ENCODE measurements at places on chromosomes 4 and X. TPM values are rescaled to one million over a fixed set of nuclear protein-coding genes. Genes with fewer than 3 reads are reported as not detected.
A peak's percentile ranks its signal among the peaks of the same experiment; 100 is the strongest.

DNA sequence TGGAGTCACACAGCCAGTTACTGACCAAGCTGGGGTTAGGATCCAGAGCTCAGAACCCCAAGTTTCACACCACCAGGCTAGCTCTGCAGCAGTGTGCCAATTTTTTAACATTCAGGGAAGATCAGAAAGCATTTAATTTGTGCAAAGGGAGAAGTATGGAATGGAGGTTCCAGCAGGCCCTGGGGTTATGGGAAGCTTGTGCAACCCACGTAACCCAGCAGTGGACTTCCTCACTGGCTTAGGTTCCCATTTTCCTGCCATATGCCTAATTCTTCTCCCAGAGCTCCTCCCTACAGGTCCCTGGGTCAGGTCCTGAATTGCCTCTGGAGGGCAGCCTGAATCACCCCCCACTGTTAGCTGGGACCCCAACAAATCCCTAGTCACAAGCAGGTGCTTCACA, 14.0 kb downstream of the APLN start:
- H3K27me3 ChIP-seq: no peaks in the 10 kb centered on the region
- peaks cover 2% of the 10 kb centered on the region for H3K4me1 ChIP-seq
- no peaks in the 10 kb centered on the region for H3K36me3 ChIP-seq
- H3K27ac ChIP-seq: no peak overlapping the region

MTM1 gene
- 5.1 TPM for polyA plus RNA-seq

DNA sequence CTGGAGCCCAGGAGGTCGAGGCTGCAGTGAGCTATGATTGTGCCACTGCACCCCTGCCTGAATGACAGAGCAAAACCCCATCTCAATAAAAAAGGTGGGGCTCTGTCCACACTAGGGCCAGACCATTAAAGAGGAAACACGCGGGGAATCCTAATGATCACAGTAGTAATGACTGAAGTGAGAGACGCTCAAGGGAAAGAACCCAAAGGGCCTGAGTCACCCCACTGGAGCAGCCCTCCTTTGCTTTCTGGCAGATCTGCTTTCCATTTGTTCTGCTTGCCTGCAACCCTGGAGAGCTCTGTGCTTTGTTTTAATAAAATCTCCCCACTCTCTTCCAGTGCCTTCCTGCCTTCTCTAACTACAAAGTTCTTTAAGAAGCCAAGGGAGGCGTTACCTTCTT, 5.0 kb downstream of the TFDP3 start:
- H3K27ac ChIP-seq: no peak overlapping the region
- H3K27me3 ChIP-seq: no peaks in the 10 kb centered on the region
- no peaks in the 10 kb centered on the region for H3K36me3 ChIP-seq
- DNase-seq: peak; percentile 47
- no peaks in the 10 kb centered on the region for H3K4me1 ChIP-seq

DNA sequence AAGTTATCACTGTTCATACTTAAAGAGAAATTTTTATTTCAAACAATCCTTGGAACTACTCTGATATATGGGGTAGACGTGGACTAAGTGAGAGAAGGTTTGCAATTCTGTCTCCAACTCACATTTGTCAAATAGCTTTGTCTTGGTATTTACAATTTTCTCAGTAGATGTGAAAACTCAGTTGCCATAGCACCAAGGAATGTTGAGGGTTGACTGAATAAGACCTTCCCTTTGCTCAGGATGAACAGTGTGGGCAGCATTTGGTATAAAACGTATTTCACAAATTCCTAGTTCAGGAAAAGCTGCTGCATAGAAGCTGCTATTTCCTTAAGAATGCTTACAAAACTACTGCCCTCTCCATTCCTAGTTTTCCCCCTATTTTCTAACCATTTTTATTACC, 399.5 kb downstream of the NKX6-1 start:
- H3K4me3 ChIP-seq: no peak overlapping the region
- no peak for DNase-seq
- H3K27ac ChIP-seq: no peak overlapping the region
- H3K27me3 ChIP-seq: no peaks in the 10 kb centered on the region

CCNB3 gene
- 0.42 TPM for polyA plus RNA-seq

GRCh38 chr4:157992038-157992705, 180.7 kb downstream of the GASK1B start:
- no peaks in the 10 kb centered on the region for H3K36me3 ChIP-seq
- H3K27ac ChIP-seq: no peak overlapping the region
- peak; percentile 62 for DNase-seq

DNA sequence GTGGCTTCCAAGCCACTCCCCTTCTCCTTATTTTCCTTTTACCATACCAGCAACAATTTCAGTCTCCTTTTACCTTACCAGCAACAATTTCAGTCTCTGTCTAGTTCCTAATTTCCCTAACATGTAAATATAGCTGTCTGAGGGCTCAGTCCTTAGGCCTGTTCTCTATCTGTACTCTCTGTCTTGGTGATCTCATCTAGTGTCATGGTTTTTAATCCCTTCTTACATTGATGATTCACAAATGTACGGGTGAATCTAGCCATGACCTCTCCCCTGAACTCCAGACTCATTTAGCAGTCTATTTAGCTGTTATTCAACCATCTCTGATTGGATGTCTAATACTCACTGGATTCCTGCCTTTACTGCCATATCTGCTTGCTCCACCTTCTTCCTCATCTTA, 7.2 kb downstream of the IL15 start:
- no peak overlapping the region for H3K4me3 ChIP-seq
- peak; percentile 66 for DNase-seq
- no peaks in the 10 kb centered on the region for H3K36me3 ChIP-seq
- peak overlapping the region; percentile 5 for H3K27ac ChIP-seq
- no peaks in the 10 kb centered on the region for H3K27me3 ChIP-seq

DNA sequence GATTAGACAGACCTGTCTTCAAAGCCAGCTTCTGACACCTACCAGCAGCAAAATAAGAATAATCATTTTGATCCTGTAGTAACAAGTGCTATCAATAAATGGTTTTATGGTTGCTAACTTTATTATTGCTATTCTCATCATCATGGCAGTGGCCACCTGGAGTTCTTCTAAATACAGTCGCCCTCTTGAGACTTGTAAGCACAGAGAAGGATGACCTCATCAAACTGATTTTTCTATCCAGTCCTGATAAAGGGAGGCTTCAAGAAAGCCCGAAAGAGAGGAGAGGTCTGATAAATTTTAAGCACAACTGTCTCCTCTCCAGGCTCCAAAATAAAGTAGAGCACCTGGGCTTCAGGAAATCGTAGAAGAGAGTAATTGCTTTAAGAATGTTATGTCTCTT, 286.4 kb downstream of the USP46 start:
- H3K4me3 ChIP-seq: no peak overlapping the region
- no peak for DNase-seq
- no peak overlapping the region for H3K27ac ChIP-seq
- H3K36me3 ChIP-seq: no peaks in the 10 kb centered on the region

DNA sequence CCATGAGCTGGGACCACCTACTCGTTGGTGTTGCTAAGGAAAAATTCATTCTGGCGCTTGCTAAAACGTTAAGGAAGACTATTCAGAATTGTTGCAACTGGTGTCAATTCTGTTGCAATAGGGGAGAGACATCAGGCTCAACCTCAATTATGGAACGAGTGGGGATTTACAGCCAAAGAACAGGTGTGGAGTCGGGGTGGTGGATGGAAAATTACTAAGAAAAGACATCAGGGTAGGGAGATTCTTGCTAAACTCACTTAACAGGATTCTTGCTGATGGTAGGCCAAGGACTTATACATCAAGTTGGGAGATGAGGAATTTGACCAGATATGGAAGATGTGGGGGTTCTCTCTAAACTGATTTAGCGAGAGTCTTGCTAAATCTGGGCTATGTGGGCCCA, 139.7 kb downstream of the TENM3 start:
- H3K4me3 ChIP-seq: no peak overlapping the region
- H3K27me3 ChIP-seq: no peaks in the 10 kb centered on the region
- H3K36me3 ChIP-seq: no peaks in the 10 kb centered on the region
- no peak for DNase-seq

DNA sequence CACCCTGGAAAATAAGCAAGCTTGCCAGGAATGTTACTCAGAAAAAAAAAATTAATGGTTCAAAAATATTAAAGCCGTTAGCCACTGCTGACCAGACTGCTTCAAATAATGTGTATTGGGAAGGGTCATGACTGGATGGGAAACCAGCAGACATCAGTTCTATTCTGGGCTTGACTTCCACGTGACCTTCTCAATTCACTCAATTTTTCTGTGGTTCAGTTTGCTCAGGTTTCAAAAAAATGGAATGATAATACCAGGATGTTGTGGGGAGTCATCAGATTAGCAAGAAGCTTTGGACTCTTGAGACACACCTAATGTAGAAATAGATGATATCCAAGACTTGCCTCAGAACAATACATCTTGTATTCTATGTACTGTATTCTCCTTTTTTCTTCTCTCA, 541.9 kb upstream of the BOD1L1 start:
- peak; percentile 62 for DNase-seq
- H3K27ac ChIP-seq: peak overlapping the region; percentile 33
- H3K4me1 ChIP-seq: no peaks in the 10 kb centered on the region
- no peaks in the 10 kb centered on the region for H3K27me3 ChIP-seq
- H3K4me3 ChIP-seq: no peak overlapping the region

VCX gene
- not detected for polyA plus RNA-seq

S100P gene
- polyA plus RNA-seq: not detected

CYLC1 gene
- polyA plus RNA-seq: not detected

DNA sequence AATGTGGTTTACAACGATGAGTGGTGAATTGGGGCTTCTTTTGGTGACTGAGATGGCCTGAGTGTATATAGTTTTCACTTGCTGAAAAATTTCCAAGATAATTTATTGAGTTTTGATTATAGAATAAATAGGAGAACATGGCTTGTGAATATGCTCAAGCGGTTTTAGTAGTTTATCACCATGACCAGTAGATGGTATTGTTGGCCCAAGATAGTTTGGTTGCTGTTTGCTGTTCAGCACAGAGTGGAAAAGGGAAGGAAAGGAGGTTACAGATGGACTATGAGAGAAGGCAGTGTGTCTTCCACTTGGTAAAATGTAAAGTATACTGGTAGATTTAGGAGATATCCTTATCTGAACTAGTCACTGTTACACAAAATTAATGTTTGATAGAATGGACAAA, 55.8 kb upstream of the POU4F2 start:
- H3K36me3 ChIP-seq: no peaks in the 10 kb centered on the region
- no peaks in the 10 kb centered on the region for H3K4me1 ChIP-seq
- no peak overlapping the region for H3K4me3 ChIP-seq
- no peaks in the 10 kb centered on the region for H3K27me3 ChIP-seq
- DNase-seq: no peak

GRCh38 chr4:44675366-44675765, 2.9 kb upstream of the GUF1 start:
- no peak overlapping the region for H3K4me3 ChIP-seq
- H3K27ac ChIP-seq: no peak overlapping the region
- H3K4me1 ChIP-seq: no peaks in the 10 kb centered on the region
- no peaks in the 10 kb centered on the region for H3K27me3 ChIP-seq
- H3K36me3 ChIP-seq: no peaks in the 10 kb centered on the region
- no peak for DNase-seq

ARHGEF38 gene
- not detected for polyA plus RNA-seq

GAGE12J gene
- polyA plus RNA-seq: not detected

- H3K4me1 ChIP-seq: no peaks in the 10 kb centered on the region
- no peak overlapping the region for H3K27ac ChIP-seq
- no peaks in the 10 kb centered on the region for H3K36me3 ChIP-seq
- DNase-seq: no peak
- H3K27me3 ChIP-seq: no peaks in the 10 kb centered on the region
- H3K4me3 ChIP-seq: no peak overlapping the region
Measured at GRCh38 chr4:41594432-41594831, 56.5 kb downstream of the LIMCH1 start.

DNA sequence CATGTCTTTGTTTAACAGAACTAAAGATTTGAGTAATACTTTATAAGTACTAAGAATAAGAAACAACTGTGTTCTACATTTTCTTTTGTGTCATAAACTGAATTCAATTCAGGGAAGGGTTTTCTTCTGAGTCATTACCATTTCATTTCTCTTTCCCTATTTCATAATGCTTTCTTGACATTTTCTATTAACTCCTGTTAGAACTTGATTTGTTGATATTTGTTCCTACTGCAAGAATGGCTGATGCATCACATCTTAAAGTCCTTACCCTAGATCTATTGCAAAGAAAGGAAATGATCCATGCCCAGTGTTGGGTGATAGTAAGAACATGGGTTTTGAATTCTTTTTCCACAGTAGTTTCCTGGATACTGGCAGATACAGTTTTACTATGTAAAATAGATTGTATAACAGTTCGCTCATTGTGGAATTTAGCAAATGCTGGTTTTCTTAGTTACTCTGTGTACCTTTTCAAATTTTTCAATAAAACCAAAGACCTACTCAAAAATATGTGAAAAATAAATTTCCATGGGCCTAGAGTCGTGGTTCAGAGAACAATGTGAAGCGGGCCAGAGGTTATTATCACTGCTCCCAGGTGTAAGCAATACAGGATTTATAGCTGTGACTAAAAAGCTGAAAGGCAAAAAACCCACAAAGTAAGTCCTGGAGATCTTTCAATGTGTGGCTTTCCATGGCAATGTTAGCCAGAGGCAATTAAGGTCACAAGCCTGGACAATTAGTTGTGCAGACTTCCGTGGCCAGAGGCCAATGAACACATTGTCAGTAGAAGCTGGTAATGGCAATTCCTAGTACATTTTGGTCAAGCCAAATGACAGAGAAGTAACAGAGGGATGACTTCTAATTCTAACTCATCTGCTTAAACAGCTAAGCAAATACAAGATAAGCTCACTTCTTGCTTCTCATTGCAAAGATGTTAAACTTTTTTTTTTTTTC, 127.3 kb upstream of the FAT4 start:
- no peaks in the 10 kb centered on the region for H3K27me3 ChIP-seq
- DNase-seq: peak; percentile 83
- no peaks in the 10 kb centered on the region for H3K36me3 ChIP-seq
- no peak overlapping the region for H3K4me3 ChIP-seq

PTTG2 gene
- not detected for polyA plus RNA-seq

DNA sequence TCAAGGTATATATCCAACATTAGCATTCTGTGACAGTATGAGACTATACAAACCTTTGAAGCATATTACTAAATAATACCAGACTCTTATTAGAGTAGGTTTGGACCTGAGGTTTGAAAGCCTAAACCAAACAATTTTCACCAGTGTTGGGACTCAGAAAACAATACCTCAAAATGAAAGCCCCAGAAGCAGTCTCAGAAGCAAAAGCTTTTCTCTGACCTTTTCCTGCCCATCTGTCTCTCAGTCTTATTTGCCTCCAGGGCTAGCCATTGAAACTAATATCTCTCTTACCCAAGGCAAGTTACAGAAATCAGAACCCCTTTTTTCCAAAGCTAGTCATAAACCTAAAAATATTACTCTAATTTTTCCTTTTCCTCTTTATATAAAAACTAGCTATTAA, 163.3 kb downstream of the PTCHD1 start:
- no peaks in the 10 kb centered on the region for H3K27me3 ChIP-seq
- no peak overlapping the region for H3K4me3 ChIP-seq
- no peak for DNase-seq
- no peaks in the 10 kb centered on the region for H3K4me1 ChIP-seq
- H3K27ac ChIP-seq: no peak overlapping the region
- no peaks in the 10 kb centered on the region for H3K36me3 ChIP-seq

NUP62CL gene
- polyA plus RNA-seq: not detected

- H3K4me1 ChIP-seq: peaks cover 3% of the 10 kb centered on the region
- no peaks in the 10 kb centered on the region for H3K27me3 ChIP-seq
- H3K4me3 ChIP-seq: no peak overlapping the region
Measured at GRCh38 chrX:49164589-49165360, 2.2 kb downstream of the MAGIX start.

- no peak for DNase-seq
- no peaks in the 10 kb centered on the region for H3K27me3 ChIP-seq
- no peaks in the 10 kb centered on the region for H3K36me3 ChIP-seq
Measured at GRCh38 chrX:41728125-41728524, 4.1 kb downstream of the GPR82 start.

SERTM2 gene
- 0.01 TPM for polyA plus RNA-seq

GRCh38 chr4:139986689-139987501, 167.1 kb downstream of the MAML3 start:
- no peaks in the 10 kb centered on the region for H3K27me3 ChIP-seq
- H3K4me3 ChIP-seq: no peak overlapping the region
- H3K4me1 ChIP-seq: peaks cover 8% of the 10 kb centered on the region
- DNase-seq: peak; percentile 70
- no peaks in the 10 kb centered on the region for H3K36me3 ChIP-seq

Data from fibroblast of lung (primary cell).